Uterus (tissue), 4 donors: ENCODE measurements at places on chromosomes 3 and 15. TPM values are rescaled to one million over a fixed set of nuclear protein-coding genes. Genes with fewer than 3 reads are reported as not detected.

DNA sequence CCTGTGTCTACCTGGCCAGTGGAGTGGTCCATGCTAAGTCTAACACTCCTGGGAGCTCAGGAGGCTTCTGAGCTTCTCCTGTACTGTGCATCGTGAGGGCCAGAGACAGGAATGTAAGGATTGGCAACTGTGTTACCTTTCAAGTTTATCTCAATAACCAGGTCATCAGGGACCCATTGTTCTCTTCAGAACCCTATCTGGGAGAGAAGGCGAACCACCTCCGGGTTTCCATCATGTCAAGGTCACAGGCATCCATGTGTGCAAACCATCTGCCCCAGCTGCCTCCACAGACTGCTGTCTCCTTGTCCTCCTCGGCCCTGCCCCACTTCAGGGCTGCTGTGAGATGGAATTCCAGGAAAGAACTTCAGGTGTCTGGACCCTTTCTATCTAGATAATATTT lies 5.9 kb downstream of the ANKRD63 start:
- no peak for DNase-seq

DNA sequence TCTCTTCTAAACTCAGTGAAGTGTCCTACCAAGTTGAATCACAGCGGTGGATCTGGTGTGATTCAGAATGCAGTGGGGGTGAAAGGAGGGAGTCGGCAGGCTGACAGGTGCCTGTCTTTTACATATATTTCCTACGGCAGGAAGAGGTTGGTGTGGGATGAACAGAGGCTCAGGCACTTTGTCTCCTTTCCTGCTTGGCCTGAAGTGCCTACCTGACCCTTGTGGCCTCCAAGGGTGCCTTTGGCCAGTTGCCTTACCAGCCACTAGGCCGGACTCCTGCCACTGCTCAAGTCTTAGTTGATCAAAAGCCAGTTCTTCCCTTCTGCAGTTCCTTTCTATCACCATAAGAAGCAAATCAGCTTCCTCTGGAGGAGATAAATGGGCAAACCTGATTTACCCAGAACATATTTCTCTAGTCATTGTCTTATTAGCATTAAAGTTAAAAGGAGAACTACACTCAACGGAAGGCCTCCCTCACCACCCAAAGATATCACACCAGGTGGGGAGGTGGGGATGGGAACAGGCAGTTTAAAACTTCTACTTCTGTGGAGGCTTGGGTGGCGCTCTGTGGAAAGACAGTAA lies 52.1 kb downstream of the CRTC3 start:
- DNase-seq = no peak

DNA sequence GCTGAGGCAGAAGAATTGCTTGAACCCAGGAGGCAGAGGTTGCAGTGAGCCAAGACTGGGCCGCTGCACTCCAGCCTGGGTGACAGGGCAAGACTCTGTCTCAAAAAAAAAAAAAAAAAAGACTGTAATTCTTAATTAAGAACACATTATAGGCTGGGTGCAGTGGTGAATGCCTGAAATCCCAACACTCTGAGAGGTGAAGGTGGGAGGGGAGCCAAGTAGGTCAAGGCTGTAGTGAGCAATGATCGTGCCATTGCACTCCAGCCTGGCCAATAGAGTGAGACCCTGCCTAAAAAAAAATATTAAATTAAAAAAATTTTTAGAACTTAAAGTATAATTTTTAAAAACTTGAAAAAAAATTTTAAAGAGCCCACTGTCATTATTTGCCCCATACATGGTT lies 13.4 kb upstream of the ARPIN start:
- DNase-seq = no peak

GRCh38 chr15:33963831-33964664 lies 4.2 kb upstream of the CHRM5 start:
- DNase-seq = no peak

- DNase-seq = no peak
These were observed 112.0 kb upstream of the HACD2 start for GRCh38 chr3:123696808-123697207.

DNA sequence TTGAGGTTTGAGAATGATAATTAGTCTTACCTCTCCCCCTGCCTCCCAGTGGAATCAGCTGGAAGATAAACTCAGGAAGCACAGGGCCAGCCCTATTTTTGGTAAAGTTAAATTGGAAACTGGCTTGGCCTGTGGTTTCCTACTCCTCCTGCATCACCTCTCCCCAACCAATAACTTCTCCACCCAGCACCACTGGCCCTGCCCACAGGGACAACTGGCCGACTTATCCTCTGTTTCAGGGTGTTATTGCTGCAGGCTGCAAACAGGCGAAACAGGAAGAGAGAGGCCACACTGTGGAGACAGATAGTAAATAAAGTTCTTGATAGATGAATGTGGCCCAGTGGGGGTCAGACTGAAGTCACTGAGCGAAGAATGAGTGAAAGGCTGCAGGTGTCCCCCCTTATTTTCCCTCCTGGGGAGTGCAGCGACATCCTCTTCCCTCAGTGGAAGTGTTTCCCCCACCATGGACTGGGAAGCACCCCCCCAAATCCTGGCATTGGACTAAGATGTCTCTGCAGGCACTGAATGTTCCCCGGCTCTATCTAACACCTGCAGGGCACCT lies 47.1 kb downstream of the PDIA5 start:
- no peak for DNase-seq

DNA sequence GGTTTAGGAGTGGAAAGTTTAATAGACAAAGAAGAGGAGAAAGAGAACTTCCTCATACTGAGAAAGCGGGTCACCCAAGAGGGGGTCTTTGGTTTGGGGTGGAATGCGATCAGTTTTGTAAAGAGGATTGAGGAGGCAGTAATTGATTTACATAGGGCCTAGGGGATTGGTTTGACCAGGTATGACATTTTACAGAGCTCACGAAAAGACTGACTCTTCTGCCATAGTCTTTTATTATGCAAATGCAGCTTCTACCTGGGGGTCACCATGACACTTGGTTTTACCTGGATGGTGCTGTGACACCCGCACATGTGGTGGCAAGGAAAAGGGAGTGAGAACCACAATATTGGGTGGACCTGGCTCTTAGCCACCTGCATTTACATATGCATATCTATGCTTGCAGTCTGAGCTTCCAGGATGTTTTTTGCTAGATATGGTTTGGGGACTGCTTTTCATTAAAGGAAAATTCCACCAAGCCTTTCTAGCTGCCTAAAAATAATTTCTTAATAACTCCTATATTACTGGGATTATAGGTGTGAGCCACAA lies 6.9 kb upstream of the NME9 start:
- no peak for DNase-seq

DNA sequence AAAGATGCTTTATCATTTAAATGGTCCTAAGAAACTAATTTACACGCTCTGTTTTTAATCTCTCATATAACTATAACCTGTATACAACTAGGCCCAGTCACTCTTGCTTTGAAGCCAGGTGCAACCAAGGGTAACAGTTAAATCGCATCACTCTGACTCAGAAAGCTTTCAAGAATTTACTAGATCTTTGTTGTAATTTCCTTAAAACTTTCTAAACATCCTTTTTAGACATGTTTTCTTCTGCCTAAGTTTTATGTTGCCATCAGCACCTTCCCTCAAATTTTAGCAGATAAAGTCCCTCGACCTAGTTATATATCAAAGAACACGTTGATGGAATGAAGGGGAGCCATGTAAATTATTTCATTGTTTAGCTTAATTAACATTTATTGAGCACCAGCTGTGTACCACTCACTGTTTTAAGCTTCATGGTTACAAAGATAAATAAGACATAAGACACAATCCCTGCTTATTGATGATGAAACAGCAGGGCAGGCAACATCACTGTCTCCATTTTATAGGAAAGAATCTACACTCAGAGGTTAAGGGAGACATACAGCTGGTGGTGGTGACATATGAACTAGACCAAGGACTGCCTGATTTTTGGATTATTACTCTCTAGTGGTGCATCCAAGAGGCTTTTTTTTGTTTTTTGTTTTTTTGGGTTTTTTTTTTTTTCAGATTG lies 101.0 kb downstream of the CD200R1L start:
- DNase-seq = no peak

- no peak for DNase-seq
These were observed 25.0 kb downstream of the KIF7 start for GRCh38 chr15:89630260-89630659.

DNA sequence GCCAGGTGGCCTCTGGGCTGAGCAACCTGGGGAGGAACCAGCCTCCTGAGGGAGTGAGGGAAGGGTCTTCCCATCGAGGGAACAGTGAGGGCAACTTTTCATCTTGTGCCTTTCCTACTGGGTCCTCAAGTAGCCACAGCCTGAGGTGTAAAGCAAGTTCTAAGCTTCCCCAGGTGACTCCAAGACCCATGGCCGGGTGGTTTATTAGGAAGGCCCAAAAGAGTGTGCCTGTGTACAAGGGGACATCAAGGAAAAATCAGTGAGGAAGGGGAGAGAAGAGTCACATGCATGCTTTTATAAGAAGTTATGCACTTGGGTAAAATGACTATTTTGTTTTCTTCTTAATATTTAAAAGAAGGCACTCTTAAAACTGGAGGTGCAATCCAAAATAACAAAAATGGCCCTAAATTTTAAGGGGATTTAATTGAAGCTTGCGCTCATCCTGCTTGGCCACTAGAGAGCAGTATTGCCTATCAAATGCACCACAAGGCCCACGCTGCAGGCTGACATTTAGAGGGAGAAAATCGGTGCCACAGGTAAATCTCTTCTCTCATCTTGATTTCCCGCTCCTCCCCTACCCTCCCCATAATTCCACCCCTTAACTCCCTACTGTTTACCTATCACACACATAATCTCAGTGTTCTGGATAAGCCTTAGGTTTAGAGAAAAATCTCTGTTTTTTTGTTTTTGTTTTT lies 6.7 kb downstream of the NANOGP8 start:
- DNase-seq = peak; percentile 48

DNA sequence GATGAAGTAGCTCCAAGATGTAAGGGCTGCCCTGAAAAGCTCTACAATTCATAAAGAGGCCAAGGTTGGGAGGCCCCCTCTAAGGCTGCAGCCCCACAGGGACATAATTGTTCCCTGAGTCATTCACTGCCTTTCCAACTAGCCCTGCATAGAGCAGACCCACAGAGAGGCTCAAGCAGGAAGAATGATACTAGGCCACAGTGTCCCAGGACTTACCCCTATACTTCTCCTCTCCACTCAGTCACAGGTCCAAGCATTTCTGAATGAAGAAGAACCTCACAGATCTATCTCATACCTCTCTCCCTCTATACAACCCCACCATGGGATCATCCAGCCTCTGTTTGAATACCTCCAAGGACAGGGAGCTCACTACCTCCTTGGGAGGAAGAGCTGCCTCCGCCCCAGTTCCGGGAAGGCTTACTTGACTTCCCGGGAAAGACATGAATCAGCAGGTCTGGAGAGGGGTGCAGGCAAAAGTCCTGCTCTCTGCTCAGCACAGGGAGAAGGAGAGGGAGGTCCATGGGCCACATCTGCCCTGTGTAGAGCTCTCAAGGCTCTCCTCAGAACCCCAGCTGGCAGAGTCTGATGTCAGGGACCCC lies 6.9 kb upstream of the SKIC8 start:
- no peak for DNase-seq

GRCh38 chr3:48997714-48998637 lies 7.9 kb downstream of the P4HTM start:
- no peak for DNase-seq

DNA sequence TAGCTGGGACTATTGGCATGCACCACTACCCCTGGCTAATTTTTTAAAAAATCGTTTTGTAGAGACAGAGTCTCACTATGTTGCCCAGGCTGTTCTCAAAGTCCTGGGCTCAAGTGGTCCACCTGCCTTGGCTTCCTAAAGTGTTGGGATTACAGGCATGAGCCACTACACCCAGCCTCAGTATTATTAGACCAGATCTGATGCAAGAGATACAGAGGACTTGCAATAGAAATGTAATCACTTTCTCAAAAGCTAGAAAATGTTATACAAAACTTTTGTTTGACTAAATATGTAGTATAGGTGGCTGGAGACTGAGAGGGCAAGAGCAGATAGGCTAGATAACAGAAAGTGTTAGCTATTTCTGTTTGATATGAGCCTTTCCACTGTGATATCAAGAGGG lies 531.9 kb downstream of the SOX2 start:
- no peak for DNase-seq

DNA sequence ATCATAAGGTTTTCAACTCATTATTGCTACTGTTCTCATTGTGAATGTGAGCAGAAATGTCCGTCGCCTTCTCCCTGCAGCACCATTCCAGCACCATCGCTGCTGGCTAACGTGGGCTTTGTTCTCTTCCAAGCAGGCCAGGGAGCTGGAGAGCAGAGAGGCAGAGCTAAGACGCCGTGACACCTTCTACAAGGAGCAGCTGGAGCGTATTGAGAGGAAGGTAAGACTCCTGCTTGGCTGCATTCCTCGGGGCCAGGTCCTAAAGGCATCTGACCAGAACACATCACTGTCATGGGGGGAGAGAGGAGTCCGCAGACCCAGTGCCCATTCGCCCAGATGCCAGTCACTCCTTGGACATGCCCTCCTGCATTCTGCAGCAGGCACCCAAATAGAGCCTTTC lies 130.4 kb upstream of the PLXNA1 start:
- no peak for DNase-seq

GRCh38 chr3:98532275-98532637 lies 478 bp downstream of the GPR15 start:
- DNase-seq = no peak

- peak; percentile 71 for DNase-seq
These were observed 79.8 kb upstream of the NR2E3 start for GRCh38 chr15:71730277-71731144.

The ARGFX gene
- total RNA-seq = not detected

The GPR176 gene
- total RNA-seq = 5.6 TPM

The RBM6 gene
- total RNA-seq = 63.2 TPM

The IL17RC gene
- 26.8 TPM for total RNA-seq

The GOLGA6D gene
- not detected for total RNA-seq
